Stimulated activated CD4-positive, alpha-beta T cell treated with anti-CD3 and anti-CD28 coated beads, Interleukin-4, amount 100 ng/mL, for 1 hour (primary cell): ENCODE measurements at places on chromosomes 7 and 10.

- no peak for DNase-seq
Observed at GRCh38 chr7:6307762-6308161, 35.3 kb upstream of the CYTH3 start.

- DNase-seq = no peak
Observed at GRCh38 chr10:50823789-50824188, 61.6 kb downstream of the A1CF start.

DNA sequence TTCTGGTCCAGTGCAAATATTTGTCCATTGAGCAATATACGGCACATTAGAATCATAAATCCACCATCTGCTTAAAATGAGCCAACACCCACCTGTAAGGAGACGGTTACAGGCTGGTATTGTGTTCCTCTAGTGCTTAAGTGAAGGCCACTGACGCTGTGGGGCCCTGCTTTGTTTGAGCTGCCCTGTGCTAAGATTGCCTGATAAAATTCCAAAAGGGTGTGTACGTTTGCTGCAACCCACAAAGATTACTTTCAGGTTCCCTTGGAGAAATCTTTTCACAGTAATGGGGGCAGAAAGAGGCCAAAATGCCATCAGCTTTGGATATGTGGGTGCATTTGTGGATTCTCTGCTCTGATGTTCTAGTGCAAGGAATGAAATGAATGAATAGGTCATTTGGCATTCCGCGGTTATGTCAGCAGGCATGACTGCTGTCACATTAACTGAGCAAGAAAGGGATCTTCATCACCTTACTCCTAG is 34.4 kb downstream of the AGR3 start:
- DNase-seq = no peak

GRCh38 chr10:12479924-12480323 is 130.6 kb downstream of the CAMK1D start:
- no peak for DNase-seq

- DNase-seq = no peak
Observed at GRCh38 chr10:90936276-90936659, 15.4 kb upstream of the ANKRD1 start.

GRCh38 chr10:116952729-116953128 is 52.3 kb downstream of the SHTN1 start:
- no peak for DNase-seq

- no peak for DNase-seq
Observed at GRCh38 chr10:2837674-2838073, 229.7 kb upstream of the PFKP start.

DNA sequence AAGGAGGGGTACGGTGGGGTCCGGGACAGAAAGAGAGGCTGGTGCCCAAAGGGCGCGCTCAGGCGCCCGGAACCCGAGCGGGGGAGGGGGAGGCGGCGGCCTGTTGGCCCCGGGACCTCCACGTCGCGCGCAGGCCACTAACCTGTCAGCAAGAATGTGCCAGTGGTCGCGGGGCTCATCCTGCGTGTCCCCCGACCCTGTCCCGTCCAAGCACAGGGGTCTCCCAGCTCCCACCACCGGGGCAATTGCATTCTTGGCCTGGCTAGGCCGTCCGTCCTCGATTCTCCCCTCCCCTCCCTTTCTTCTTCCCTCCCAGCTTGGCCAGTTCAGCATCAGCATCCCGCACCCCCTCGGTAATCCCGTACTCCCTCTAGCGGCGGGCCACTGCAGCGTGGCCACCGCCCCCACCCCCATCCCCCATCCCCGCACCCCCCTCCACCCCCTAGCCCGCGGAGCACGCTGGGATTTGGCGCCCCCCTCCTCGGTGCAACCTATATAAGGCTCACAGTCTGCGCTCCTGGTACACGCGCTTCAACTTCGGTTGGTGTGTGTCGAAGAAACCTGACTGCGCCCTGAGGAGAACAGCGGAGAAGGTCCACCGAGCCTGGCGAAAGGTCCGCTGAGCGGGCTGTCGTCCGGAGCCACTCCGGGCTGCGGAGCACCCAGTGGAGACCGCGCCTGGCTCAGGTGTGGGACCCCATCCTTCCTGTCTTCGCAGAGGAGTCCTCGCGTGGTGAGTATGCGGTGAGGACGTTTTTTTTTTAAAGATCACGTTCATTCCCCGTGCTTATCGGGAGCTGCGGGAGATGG is at the start of gene SGCE:
SGCE (minus strand) TSS at position 286 of the 810 bp plus-strand sequence; CDS start at position 251, 35 bp downstream.
- DNase-seq = peak; percentile 50
